Foreskin melanocyte (primary cell): ENCODE measurements at places on chromosomes 11 and 22.

GRCh38 chr22:44187652-44188230 is 7.0 kb downstream of the PARVG start:
- no peak for DNase-seq

- no peak for DNase-seq
Observed at GRCh38 chr11:41714101-41714500, 254.6 kb upstream of the LRRC4C start.

GRCh38 chr11:38543986-38544385 is 1946.0 kb upstream of the RAG2 start:
- no peak for DNase-seq

- no peak for DNase-seq
Observed at GRCh38 chr22:47591016-47591415, 828.6 kb downstream of the TBC1D22A start.

- DNase-seq, result no peak
Observed at GRCh38 chr11:42319921-42320320, 860.5 kb upstream of the LRRC4C start.

DNA sequence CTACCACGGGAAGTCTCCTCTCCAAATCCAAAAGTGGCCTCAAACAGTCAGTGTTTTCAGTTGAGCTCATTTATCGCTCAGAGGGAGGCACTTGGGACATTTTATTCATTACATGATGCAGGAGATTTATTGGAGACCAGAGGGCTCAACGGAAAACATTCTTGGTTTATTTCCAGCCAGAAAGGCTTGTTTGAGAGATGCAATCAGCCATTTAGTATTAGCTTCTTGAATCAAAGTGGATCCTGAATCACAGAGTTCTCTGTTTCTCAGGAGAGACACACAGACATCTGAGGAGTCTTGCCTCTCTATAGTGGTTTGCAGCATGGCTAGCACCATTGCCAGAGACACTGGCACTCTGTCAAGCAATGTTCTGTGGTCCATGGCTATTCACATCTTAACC is 31.5 kb downstream of the CD44 start:
- peak; percentile 73 for DNase-seq

- no peak for DNase-seq
Observed at GRCh38 chr22:33426451-33426850, 368.3 kb upstream of the SYN3 start.

DNA sequence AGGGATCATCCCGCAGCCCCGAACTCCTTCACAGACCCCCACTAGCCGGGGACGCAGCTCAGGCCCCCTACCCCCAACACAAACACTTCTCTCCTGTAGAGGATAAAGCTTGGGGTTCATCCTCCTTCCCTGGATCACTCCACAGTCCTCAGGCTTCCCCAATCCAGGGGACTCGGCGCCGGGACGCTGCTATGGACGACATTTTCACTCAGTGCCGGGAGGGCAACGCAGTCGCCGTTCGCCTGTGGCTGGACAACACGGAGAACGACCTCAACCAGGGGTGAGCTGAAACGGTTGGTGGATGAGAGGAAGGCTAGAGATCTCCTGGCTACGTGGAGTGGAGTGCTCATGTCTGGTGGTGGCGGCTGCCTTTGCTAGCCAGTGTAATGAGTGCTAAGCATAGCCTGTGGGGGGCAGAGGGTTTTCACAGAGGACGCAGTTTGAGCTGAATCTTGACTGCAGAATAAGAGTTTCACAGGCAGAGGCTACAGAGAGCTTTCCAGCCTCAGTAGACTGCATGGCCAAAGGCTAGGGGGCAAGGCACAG is 580 bp downstream of the ILK start:
- peak; percentile 57 for DNase-seq

DNA sequence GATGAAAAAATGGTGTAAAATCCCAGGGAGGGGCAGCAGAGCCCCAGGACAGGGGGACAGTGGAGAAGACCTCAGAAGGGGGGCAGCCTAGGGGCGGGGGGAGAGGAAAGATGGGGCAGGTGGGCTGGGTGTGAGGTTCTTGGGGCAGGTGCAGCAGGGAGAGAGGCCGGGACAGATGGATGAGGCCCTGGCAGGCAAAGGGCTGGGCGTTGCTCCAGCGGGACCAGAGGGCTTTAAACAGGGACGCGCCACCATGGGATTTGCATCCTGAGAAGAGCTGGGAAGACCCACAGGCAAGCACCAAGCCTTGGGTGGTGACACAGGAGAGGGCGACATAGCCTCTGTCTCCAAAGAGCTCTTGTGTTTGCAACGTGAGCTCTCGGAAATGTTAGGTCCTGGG is 1342.8 kb downstream of the TBC1D22A start:
- no peak for DNase-seq

- DNase-seq, result no peak
Observed at GRCh38 chr11:102620818-102621561, 4.1 kb downstream of the MMP20 start.
